ENCODE measurements at places on chromosomes 3 and 15.

GRCh38 chr3:186167646-186168395 lies 58.9 kb upstream of the ETV5 start:
- no peak for DNase-seq

GRCh38 chr15:33068511-33068990 lies 126.0 kb downstream of the FMN1 start:
- peak; percentile 19 for DNase-seq

GRCh38 chr3:138861798-138862197 lies 27.1 kb upstream of the PIK3CB start:
- no peak for DNase-seq

DNA sequence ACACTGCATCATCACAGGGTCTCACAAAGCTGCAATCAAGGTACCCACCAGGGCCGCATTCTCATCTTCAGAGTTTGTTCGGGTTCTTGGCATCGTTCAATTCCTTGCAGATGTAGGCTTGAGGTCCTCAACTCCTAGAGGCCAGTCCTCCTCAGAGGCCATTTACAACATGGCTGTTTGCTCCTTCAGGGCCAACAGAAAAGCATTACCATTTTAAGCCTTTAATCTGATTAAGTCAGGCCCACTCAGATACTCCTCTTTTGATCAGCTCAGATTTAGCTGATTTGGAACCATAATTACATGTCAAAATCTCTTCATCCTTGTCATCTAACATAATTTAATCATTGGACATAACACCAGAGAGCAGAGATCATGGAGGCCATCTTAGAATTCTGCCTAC lies 55.4 kb downstream of the BFSP2 start:
- no peak for DNase-seq

DNA sequence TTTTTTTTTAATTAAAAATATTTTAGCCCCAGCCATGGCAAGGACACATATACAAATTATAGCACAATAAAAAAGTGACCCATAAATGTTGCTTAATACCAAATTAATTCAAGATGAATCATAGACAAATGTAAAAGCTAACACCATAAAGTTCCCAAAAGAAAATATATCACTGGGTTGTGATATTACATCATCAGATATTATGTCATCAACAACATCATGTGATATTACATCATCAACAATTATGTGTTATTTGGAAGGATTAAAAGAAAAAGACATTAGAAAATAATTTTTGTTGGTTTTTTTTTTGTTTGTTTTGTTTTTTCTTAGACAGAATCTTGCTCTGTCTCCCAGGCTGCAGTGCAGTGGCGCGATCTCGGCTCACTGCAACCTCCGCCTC lies 34.5 kb upstream of the ABHD10 start:
- no peak for DNase-seq

GRCh38 chr3:69329892-69330291 lies 56.0 kb downstream of the FRMD4B start:
- no peak for DNase-seq

DNA sequence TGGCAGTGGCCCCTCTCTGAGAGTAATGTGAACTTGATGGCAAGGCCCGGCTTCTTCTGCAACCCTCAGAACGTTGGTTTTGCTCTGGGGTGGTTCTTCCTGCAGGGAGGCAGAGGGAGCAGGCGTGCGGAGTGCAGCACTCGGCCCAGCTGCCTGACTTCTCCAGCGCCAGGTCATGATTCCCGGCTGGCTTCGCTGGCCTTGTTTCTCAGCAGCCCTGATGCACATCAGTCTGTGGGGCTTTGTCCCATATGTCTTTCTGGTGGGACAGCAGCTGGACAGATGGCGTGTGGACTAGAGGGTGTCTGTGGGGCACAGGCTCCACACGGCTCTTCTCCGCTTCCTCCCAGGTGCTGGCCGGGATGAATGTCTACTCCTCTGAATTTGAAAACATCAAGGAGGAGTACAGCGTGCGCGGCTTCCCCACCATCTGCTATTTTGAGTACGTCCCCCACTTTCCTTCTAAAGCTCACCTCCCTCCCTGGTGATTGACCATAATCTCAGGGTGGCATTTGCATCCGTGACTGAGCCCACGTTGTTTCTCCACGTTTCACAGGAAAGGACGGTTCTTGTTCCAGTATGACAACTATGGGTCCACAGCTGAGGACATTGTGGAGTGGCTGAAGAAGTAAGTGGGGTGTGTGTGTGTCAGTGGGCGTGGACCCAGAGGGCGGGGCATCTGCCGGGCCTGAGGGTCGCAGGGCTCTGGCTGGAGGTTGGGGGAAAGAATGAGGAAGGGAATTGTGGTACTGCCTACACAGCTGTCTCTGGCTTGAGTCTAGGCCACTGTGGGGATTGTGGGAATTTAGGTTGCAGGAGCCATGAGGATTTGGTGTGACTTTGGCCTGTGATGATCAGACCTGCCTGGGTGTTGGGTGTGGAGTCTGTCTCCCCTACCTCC lies 57.1 kb downstream of the PDIA5 start:
- no peak for DNase-seq

DNA sequence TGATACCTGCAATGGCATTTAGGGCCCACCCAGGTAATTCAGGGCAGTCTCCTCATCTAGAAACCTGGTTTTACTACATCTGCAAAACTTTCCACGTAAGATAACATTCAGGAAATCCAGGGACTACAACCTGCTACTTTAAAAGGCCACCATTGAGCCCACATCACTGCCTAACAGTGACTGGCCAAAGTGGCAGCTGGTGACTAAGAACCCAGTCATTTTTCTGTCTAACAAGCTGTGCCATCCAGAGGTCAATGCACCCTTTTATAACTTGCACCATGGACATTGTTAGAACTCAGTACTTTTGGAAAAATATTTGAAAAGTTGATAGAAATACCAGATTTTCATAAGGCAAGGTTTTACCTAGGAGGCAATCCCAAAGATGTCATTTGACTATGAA lies 492.4 kb downstream of the OTOL1 start:
- DNase-seq = no peak
